ENCODE measurements at places on chromosomes 1 and 21.

GRCh38 chr1:36125129-36125991 lies at the start of gene COL8A2:
Gene COL8A2, minus strand, starts transcription at chr1:36125222. Its CDS starts 24,980 bp downstream, at chr1:36100242.
- no peak for DNase-seq

GRCh38 chr1:154695985-154696384 lies 88.0 kb upstream of the ADAR start:
- DNase-seq, result no peak

- no peak for DNase-seq
Observed at GRCh38 chr1:25222606-25223005, 9.7 kb downstream of the SYF2 start.

- no peak for DNase-seq
Observed at GRCh38 chr1:220956501-220957232, 77.4 kb downstream of the HLX start.

- no peak for DNase-seq
Observed at GRCh38 chr1:185279571-185279970, 37.5 kb downstream of the IVNS1ABP start.

DNA sequence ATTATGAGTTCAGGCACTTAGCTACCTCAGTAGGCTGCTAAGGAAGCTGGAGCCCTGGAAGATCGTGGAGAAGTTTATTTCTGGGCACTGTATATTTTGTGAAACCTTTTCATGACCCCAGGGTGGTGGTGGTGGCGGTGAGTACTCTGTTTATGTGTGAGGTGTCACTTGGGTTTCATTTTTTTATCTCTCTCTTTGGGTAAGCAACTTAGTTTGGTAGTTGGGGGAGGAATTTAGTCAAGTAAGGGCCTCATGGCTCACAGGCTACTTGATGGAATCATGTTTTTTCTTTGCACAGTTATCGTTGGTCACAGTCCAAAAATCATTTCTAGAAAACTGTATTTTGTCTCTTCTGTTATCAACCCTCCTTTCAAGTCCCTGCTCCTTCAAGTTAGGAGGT lies 33.9 kb downstream of the C1orf141 start:
- DNase-seq, result no peak

GRCh38 chr21:41255190-41255589 lies 61.4 kb upstream of the FAM3B start:
- no peak for DNase-seq

DNA sequence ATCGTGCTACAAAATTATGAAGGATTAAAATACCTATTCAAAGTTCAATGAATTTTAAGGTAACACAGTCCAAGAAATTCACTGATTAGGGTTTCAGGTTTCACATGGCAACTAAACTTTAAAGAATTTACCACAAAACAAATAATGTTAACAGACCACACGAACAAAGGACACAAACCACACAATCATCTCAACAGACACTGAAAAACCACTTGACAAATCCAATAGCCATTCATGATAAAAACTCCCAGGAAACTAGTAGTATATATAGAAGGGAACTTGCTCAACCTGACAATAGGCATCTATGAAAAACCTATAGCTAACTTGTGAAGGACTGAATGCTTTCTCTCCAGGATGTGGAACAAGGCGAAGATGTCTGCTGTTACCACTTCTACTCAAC lies 21.1 kb upstream of the SH2D5 start:
- no peak for DNase-seq

- no peak for DNase-seq
Observed at GRCh38 chr1:184424157-184424556, 37.3 kb downstream of the C1orf21 start.

- DNase-seq, result no peak
Observed at GRCh38 chr1:117596023-117596720, 9.7 kb upstream of the TENT5C start.

DNA sequence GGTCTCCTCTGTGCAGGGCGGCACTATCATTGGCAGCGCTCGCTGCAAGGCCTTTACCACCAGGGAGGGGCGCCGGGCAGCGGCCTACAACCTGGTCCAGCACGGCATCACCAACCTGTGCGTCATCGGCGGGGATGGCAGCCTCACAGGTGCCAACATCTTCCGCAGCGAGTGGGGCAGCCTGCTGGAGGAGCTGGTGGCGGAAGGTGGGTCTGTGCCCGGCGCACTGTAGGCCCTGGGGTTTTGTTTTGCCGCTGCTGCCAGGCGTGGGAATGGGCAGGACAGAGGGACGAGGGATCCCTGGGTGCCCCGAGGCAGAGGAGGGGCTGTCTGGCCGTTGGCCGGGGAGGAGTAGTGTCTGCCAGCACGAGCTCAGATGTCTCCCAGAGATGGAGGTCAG lies 12.2 kb downstream of the PFKL start:
- DNase-seq, result no peak

DNA sequence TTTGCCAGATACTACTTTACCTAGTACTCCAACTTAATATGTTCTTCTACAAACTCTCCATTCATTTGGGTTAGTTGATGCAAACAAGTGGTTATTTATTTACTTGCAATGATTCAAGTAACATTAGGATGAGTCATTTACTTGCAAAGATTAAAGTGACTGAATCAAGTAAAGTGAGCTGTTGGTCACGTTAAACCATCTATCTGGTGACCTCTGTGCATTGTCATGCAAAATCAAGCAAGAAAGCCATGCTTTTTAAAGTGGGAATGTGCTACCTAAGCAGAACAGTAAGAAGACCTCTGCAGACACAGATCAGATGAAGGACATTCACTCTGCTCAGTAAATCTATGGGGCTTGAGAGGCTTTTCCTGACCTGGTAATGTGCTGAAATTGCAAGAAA lies 254.7 kb downstream of the LRRIQ3 start:
- no peak for DNase-seq

DNA sequence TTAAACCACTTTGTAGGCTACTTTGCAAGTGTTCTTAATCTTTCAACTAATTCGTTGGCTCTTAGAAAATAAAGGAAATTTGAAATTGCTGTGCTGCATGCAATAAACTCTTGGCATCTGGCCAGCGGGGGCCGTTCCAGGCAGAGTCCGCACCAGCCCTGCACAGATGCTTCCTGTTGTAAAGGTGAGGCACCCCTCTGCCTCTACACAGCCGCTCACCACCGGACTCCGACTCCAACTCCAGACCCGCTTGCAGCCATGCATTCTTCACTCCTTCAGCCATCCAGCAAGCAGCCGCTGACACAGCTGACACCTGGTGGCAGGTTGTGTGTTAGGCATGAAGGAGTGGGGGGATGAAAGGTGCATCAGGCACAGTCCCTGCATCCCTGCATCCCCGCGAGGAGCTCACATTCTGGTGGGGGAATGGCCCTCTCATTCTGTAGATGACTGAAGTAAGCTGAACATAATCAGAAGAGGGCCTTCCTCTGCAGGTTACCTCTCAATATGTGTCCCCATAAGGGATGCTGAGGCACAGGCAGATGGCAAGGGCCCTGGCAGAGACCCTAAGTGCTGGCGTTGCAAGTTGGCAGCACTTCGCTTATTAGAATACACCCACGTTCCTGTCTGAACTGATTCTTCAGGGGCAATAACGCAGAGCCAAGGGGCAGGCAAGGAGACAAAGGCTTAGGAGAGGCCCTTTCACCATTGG lies 56.8 kb downstream of the GLIS1 start:
- DNase-seq, result no peak

DNA sequence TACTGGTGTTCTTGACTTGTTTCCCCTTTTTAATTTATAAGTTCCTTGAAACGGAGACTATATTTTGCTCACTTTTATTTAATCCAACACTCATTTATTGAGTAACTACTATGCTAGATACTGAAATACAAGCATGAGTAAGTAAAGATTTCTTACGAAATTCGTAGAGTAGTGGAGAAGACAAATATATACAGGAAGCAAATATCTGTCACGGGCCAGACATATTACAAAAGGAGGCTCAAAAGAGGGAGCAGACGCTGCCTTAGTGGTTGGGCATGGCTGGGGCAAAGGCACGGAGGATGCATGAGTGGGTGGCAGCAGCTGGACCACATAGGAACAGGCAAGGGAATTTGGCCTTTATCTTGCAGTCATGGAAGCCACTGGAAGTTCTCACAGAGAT lies 6.8 kb downstream of the NCF2 start:
- no peak for DNase-seq

DNA sequence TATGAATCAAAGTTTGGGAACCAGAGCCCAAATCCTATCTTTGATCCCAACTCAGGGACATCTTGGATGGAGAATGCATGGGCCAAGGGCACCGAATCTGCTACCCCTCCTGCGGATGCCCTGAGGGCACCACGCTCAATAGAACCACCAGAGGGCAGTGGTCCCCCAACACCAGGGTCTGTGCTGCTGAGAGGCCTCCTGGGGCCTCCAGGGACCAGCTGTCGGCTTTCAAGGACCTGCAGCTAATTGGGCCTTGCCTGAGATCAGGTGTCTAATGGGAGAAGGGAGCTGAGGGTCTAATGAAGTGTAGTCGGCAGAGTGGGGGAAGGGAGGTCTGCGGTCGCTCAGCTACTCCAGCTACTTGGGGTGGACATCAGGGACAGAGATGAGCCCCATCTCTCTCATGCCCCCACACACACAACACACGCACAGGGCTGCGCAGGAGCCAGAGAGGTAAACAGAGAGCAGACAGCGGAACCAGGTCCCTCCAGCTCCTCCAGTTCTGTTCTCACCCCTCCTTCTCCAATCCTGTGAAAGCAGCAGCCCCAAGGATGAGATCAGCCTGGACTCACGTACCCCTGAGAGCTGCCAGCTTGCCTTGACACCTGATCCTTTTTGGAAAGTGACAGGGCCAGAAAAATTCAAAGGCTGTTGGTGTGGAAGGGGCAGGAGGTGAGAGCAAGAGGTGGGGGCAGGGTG lies 34.9 kb upstream of the PPP1R15B start:
- DNase-seq, result peak; percentile 96

GRCh38 chr1:96427616-96428015 lies 294.0 kb upstream of the PTBP2 start:
- DNase-seq, result no peak

- no peak for DNase-seq
Observed at GRCh38 chr1:207863893-207864535, 46.9 kb downstream of the CD34 start.

GRCh38 chr1:20184481-20184900 lies 1.4 kb upstream of the UBXN10 start:
- no peak for DNase-seq

DNA sequence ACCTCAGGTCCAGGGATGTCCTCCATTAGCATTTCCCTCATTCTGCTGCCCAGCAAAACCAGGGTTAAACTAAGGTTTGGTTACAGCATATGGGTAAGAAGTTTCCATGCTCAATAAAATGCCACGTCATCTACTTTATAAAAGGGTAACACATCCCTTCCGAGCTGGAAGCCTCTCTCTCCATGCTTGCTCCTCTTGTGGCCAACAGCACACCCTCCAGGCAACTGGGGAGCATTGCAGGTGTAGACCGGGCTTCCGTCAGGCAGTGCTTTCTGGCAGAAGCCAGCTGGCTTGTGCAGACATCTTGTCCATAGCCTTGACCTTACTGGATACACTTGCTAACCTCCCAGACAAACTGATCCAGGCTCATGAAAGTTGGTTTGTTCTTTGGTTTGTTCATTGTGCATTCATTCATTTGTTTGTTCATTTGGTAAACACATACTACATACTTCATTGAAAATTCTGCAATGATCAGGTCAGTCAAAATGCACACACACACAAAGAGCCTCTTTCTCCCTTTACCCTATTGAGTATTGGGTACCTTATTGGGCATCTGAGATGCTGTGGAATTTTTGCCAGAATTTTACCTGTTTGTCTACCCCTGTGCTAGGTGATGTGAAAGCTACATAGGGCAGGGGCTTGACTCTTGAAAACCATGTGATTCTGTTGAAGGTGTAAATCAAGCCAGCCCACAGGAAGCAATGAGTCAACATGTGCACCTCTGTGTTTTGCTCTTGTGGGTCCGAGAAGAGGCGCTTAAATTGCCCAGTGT lies 422.8 kb downstream of the CAMTA1 start:
- DNase-seq, result peak; percentile 16

DNA sequence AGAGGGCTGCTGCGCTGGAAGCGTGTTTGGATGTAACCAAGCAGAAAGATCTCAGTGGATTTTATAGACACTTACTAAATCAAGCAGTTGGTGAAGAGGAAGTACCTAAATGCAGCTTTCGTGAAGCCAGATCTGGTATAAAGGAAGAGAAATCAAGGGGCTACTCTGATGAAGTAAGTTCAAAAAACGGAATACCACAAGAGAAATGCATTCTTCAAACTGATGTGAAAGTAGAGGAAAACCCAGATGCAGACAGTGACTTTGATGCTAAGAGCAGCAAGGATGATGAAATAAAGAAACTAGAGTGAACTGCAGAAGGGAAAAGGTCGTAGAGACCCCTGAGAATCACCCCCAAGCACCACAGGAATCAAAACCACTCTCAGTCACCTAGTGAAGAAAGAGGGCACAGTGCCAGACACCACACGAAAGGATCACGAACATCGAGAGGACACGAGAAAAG lies 40.8 kb upstream of the NEXN start:
- no peak for DNase-seq

DNA sequence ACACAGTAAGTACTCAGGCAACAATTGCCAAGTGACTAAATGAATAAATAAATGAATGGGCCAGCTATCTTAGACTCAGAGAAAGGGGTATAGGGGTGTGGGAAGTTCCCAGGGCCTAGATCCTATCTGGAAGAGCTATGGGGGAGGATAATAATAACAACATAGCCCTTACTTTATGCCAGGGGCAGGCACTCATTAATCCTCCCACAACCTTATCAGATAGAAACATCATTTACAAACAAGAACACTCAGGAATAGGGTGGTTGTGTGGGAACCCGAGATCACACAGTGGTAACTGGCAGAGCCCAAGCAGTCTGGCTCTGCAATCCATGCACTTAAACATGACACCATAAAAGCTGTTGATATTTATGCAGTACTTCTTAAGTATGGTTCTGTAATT lies 128.2 kb upstream of the SPATA6 start:
- DNase-seq, result no peak

DNA sequence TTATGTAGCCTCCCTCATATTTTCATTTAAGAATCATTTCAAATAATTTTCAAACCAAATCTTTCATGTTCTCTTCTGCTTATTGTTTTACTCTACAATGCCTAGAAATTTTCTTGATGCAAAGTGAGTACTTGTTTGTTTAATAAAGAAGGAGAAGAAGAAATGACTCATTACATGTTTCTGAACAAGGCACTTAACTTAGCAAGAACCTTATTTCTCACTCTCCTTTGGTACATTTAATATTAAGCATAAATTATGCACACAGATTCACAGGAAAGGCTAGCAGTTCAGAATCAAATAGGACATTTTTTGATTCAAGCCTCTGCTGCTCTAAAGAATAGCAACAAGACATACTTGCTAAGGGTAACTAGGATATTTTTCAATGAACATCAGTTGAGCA lies 9.1 kb downstream of the SCYL3 start:
- no peak for DNase-seq

Data from NCI-H187 (cell line).